ENCODE measurements at places on chromosomes 7 and 10.

GRCh38 chr10:91909117-91909677, at the start of gene FGFBP3:
Gene FGFBP3, minus strand, starts transcription at chr10:91909486. Its CDS starts 517 bp downstream, at chr10:91908969.
- DNase-seq = no peak

- DNase-seq = no peak
Measured at GRCh38 chr10:100477970-100478369, 15.2 kb downstream of the WNT8B start.

GRCh38 chr7:30800785-30801252, 29.6 kb downstream of the MINDY4 start:
- DNase-seq = no peak

DNA sequence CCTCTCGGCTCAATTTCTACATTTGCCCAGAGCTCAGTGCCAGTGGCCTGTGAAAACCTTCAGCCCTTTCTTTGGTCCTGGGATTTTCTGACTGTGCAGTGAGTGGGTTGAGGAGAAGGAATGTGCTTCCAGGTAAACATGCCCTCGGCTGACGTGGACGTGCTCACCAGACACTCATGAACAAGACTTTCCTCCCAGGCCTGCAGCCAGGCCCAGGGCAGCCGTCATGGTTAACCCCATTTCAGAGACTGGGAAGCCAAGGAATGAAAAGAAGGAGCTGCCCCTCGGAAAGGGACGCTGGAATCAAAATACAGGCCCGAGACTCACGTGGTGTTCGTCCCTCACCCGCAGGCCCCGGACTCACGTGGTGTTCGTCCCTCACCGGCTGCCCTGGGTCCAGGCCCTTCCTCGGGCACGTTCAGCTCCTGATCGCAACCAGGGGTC, 8.8 kb upstream of the CALML5 start:
- DNase-seq = no peak

GRCh38 chr10:103227416-103227815, 18.3 kb upstream of the RPEL1 start:
- no peak for DNase-seq

DNA sequence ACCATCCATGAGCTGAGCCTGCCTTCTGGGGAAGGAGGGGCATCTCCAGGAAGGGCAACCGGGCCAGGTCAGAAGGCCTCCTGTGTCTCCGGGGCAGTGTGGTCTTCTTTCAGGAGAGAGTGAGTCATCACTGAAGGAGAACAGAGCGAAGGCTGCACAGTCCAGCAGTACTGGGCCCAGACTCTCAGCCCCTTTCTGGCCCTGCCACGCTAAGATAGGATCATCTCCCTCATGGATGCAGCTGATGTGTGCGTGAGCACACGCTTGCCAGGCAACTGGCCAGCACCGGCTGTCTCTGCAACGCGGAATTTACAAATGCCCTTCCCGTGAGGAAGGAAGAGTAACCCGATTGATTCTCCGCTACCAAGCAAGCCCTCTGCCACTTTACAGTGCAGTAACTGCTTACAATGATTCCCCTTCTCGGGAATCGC, 328.2 kb downstream of the TNS3 start:
- peak; percentile 61 for DNase-seq

DNA sequence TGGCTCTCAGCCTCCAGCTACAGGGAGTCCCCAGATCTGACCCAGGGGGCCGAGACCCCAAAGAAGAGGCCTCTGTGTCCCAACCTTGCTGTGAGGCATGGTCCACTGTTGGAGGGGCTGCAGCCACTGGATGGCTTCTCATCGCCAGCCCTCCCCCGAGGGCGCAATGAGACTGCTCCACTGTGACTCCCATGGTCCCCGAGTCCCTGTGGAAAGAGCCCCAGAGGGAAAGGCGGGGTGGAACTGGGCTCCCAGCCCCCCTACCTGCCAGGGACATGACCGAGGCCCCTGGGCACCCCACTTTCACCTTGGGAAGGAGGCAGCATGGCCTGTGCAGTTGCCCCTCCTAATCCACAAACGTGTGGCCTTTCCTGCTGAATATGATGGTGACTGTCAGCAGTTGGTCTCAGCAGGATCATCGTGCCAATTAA, 33.5 kb upstream of the RET start:
- DNase-seq = no peak

DNA sequence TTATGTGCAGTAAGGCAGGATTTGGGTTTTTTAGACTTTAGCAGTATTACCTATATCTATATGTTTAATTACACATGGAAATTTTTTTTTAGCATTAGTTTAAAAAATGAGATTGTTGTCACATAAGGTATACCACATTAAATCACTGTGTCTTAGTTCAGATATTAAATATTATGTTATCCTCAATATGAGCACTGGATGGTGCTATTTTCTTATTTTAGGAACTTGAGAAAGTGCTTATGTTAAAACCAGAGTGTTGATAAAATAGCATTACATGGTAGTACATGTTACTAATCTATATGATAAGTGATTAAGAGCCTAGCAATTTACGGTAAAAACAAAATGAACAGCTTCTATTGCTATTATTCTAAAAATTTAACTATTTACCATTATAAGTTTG, 28.8 kb downstream of the MIOS start:
- no peak for DNase-seq

DNA sequence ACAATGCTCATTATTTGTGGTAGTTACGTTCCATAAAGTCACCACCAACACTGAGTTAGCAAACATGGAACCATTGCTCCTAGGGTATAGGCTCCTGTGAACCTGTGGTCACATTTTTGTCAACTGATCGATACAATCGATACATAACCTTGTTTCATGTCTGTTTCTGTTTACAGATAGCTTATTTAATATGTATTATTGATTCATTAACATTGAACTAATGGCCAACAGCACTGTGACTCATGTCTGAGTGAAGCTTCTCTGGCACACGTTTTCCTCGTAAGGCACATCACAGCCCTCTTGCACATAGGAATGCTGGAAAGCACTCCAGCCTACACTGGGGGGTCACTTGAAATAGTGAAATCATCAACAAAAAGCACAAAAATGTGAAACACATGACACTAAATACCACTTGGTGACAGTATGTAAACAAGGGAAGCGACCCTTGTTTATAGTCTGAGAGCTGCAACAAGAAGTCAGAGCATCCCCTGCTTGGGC, 27.0 kb downstream of the GHRHR start:
- no peak for DNase-seq

DNA sequence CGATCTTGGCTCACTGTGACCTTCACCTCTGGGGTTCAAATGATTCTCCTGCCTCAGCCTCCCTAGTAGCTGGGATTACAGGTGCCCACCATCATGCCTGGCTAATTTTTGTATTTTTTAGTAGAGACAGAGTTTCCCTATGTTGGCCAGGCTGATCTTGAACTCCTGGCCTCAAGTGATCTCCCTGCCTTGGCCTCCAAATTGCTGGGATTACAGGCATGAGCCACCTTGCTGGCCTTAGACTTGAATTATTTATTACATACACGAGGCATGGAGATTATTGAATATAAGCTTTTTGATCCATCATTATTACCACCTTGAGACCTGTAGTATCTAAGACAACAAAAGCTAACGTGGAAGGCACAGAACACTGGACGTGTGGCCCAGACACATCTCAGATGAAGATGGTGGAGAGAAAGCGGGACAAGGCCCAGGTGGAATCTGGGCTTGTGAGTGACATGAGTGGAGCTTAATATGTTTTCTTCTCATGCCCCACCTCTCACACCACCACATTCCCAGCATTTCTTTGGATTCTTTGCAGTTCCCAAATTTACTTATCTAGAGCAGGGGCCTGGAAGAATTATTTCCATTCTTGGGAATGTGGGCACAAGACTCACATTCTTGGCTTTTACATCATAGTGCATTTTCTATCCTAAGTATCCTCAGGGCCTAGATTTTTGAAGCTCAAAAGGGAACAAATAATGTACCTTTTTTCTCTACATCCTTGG, 76.6 kb downstream of the SUGCT start:
- DNase-seq = no peak

DNA sequence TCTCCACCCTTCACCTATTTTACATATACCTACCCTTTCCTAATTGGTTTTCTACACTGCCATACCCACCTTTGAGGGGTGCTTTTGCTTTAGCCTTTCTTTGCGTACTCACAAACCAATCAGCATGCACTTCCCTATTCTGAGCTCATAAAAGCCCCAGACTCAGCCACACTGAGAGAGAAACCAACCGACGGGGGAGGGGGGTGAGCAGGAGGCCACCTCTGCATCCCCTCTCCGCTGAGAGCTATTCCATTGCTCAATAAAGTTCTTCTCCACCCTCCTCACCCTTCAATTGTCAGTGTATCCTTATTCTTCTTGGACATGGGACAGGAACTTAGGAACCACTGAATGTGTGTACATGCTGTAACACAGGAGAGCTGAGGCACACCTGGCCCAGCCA, 9.0 kb upstream of the FKBP9 start:
- DNase-seq = no peak

DNA sequence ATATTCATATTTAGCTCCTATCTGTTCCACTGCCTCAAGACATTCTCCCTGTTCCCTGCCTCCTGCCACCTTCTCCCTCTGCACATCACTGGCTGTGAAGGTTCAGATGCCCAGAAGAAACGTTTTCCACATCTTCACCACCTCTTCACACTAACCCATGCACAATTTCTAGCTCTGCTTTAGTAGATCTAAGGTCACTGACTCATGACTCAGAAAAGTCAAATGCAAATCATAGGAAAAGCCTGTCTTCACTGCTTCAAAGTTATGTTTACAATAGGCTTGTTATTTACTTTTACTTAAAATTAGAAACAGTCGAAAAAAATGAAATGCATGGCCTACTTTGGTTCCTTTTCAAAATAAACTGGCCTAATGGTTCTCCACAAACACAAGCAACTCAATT, 2.5 kb downstream of the SCRN1 start:
- no peak for DNase-seq

GRCh38 chr7:40717242-40717641, 582.4 kb downstream of the SUGCT start:
- DNase-seq = peak; percentile 78

DNA sequence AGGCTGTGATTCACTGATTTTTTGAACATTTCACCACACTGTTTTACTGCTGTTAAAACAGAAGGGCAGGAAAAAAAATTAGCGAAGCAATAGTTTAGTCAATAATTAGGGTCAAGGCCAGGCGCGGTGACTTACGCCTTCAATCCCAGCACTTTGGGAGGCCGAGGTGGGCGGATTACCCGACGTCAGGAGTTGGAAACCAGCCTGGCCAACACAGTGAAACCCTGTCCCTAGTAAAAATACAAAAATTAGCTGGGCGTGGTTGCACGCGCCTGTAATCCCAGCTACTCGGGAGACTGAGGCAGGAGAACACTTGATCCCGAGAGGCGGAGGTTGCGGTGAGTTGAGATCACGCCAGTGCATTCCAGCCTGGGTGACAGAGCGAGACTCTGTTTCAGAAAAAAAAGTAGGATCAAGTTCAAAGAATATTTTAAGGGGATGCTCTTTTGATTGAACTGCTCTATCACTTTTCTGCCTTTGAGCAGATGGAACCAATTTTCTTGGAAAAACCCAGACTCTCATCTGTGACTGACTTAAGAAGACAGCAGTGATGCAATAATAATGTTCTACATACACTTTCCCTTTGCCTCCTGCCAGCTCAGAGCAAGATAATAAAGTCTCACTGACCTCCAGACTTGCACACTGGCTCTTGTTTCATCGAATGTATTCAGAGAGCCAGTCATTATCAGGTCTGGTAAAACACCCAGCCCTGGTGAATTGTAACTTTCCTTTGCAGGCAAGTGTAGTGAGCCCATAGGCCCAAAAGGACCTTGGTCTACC, 1.6 kb upstream of the PPA1 start:
- DNase-seq = no peak

DNA sequence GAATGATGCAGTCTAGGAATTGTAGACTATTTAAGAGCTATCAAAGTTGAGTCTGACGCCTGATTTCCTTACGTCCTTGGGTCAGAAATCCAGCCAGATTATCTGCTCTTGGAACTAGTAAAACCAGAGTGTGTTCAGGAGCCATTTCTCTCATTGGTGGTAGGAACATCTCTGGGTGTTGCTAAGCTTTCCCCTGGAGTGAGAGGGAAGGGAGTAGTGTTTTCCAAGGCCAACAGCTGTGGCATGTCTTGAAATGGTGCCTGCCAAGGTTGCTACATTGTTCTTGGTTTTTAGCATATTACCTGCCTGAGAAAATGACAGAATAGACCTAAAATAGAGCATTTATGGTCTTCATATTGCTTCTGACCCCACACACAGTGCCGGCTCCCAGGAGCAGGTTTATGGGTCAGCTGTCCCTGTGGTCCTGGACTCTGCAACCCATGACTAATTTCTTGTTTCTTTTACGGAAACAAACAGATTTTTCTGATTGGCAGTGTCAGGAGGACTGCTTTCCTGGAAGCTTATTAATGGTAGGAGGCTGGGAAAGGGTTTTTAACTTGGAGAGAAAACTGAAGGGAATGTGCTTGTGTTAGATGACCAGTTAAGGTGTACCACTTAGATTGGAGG, 17.5 kb downstream of the GBF1 start:
- no peak for DNase-seq

DNA sequence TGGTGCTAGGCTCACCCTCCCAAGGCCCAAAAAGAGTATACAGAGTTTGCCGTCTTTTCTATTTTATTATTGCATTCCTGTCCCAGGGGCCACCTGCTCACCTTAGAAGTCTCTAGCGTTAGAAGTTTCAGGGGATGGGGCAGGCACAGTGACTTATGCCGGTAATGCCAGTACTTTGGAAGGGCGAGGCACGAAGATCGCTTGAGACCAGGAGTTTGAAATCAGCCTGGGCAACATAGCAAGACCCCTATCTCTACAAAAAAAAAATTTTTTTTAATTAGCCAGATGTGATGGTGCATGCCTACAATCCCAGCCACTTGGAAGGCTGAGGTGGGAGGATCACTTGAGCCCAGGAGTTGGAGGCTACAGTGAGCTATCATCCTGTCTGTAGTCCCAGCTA, 30.3 kb upstream of the HSPB1 start:
- DNase-seq = no peak

DNA sequence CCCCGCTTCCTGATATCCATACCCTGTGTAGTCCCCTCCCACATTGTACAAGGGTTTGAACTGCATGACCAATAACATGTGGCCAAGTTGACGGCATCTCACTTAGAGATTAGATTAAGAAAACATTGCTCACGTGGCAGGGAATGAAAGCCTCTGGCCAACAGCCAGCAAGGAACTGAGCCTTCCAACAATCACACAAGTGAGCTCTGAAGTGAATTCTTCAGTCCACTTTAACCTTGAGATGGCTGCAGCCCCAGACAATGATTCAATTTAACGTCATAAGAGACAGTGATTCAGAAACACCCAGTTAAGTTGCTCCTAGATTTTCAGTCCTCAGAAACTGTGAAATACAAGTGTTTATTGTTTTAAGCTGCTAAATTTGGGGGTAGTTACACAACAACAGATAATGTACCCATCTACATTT, 165.9 kb upstream of the PLXNA4 start:
- no peak for DNase-seq

DNA sequence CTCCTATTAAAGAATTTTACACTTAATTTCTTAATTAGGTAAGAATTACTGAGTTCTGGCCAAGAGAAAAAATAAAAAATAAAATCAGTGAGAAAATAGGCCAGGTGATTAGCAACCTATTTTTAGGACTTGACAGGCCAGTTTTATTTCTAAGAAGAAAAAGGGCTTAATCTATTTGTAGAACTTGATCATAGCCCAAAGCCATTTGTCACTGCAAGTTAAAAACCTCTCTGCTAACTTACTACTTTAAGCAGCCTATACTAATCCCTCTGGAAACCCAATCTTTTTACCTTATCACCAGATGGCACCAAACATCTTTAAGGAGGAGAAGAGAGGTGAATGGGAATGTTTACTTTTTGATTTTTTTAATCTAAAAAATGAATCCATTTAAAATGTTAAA, 222.1 kb upstream of the RHOBTB1 start:
- no peak for DNase-seq
